ENCODE measurements at places on chromosomes 4 and X. TPM values are rescaled to one million over a fixed set of nuclear protein-coding genes. Genes with fewer than 3 reads are reported as not detected.

Gene GLRA2
- total RNA-seq, result not detected

Gene REELD1
- total RNA-seq, result 1.7 TPM

Gene PLP2
- total RNA-seq, result 124 TPM

Gene GALNTL6
- not detected for total RNA-seq

Gene NONO
- total RNA-seq, result 472 TPM

Gene PRR32
- total RNA-seq, result not detected

Gene MFAP3L
- 1.3 TPM for total RNA-seq

Gene TDO2
- total RNA-seq, result not detected

Gene TMEM175
- 57.7 TPM for total RNA-seq

Gene CCDC110
- 0.34 TPM for total RNA-seq

Gene ANOS1
- not detected for total RNA-seq

Gene ANXA3
- not detected for total RNA-seq

Gene ETDB
- not detected for total RNA-seq

Gene PARM1
- total RNA-seq, result 0.06 TPM

Gene ALB
- total RNA-seq, result 0.63 TPM

Gene TREX2
- total RNA-seq, result 1.1 TPM

Gene SMIM10L2A
- 1.3 TPM for total RNA-seq

Gene DMRTC1
- total RNA-seq, result 0.50 TPM

GRCh38 chrX:153576961-153577360 lies 22.0 kb downstream of the CCNQ start:
- DNase-seq, result no peak

DNA sequence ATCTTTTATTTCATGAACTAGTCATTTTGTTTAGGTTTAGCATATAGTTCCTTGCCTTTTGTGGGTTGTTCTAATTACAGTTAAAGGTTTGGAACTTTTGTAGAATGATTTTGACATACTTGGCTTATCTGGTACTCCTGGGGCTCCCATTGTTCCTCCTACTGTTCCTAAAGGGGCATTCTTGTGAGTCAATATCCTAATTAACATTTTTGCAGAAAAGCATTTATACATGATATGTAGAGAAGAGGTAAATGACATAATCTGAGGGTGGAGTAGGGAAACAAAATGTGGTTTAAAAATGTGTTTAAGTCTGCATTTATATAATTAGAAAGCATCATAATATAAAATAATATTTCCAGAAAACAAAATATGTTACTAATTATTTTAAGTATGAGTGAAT lies 529.2 kb downstream of the FAT4 start:
- DNase-seq, result no peak

- no peak for DNase-seq
These were observed 96.4 kb downstream of the FAM13A start for GRCh38 chr4:88960576-88960975.

DNA sequence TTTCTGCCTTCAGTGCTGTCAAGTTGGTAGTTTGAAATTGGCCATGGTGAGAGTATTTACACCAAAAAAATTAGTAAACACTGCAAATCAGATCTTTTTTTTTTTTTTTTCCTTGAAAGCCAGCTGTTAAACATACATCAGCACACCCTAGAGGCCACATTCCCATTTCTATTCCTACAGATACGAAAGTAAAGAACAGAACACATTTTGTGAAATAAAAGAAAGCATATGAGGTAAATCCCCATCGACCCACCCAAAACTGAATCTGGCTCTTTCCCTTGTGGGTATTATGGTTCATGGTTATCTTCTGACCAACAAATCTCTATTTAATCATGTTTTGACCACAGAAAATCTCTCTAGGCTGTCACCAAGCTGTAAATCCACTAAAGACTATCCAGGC lies 41.8 kb upstream of the AP1AR start:
- DNase-seq, result no peak

DNA sequence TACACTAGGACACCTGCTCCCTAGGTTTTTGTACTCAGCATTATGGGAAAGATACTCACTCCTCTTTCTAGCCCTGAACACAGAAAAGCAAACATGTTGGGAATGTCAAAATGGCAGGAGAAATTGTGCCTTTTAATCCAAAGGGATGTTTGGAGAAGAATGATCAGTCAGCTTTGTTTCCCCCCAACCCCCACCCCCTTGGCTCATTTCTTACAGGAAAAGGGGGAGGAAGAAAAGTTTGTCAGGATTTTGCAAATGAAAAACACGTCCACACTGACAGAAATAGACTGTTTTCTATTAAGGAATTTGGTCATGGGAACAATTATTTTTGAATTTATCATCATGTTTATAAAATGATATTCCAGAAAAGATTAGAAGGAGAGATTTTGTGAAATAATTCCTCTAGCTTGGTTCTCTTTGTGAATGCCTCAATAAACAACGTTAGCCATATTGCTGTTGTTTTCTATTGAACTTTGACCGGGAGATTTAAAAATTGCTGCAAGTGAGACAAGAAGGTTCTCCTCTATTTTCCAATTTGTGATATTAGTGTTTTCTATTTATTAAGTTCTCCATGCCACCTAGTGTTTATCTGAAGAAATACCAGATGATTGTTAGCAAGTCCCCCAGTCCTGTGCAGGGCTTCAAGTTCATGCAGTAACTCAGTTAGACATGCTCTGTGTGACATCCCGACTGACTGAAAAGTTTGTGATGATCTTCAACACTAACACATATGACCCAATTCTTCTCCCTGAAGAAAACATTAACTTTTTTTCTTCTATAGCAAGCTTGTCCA lies 31.3 kb upstream of the TFDP3 start:
- no peak for DNase-seq

DNA sequence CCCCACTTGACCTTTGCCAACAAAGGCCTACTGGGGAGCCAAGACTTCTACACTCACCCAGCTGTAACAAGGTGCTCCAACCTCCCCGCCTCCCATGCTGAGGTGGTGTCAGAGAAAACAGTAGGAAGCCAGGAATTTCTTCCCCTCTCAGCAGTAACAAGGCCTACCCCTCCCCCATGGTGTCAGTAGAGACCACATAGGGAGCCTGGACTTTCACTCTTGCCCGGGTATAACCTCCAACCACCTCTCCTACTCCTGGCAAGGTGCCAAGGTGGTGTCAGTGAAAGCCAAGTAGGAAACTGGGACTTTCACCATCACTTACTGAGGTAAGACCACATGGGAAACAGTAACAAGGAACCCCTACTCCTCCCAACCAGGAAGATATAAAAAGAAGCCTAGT lies 93.1 kb downstream of the SLC16A2 start:
- DNase-seq, result no peak

GRCh38 chr4:174408841-174409552 lies 113.3 kb downstream of the HPGD start:
- no peak for DNase-seq

GRCh38 chr4:19417256-19417655 lies 834.4 kb upstream of the SLIT2 start:
- DNase-seq, result no peak

- no peak for DNase-seq
These were observed 519.9 kb downstream of the INPP4B start for GRCh38 chr4:142326181-142326580.

GRCh38 chr4:127622921-127623796 lies 9.6 kb upstream of the INTU start:
- DNase-seq, result no peak

GRCh38 chr4:100117750-100118149 lies 72.5 kb downstream of the DDIT4L start:
- DNase-seq, result no peak

DNA sequence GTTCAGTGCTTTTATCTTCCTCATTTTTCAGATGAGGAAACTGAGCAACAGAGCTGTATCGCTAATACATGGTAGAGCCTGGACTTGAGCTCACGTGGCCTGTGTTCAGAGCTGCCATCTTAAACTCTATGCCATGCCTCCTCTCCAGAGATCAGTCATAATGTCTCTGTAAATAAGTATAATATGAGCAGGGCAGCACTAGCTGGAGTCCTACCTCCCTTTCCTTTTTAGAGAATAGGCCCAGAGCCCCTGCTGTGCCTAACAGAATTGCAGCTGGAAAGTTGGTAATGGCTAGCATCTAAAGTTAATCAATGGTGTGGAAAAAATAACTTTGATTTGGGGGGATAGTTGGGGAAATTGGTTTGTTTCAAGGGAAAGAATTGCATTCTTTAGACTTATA lies 20.4 kb downstream of the CASP6 start:
- no peak for DNase-seq

GRCh38 chrX:123298026-123298425 lies 113.9 kb downstream of the GRIA3 start:
- DNase-seq, result no peak

GRCh38 chrX:133495464-133496391 lies 80.4 kb upstream of the GPC4 start:
- no peak for DNase-seq

DNA sequence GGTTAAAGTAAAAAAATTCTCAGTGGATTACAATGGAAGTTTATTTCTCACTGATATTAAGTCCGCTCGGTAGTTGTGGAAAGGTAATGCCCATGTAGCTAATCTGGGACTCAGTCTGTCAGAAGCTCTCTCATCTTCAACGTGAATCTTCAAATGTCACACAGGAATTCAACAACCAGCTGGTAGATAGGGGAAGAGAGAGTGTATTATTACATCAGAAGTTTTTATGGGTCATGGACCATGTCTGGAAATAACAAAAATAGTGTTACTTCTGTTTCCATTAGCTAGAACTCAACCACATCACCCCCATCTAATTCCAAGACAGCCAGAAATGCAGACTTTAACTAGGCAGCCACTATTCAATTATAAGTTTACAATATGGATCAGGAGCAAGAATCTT lies 506.1 kb upstream of the HTR2C start:
- no peak for DNase-seq

GRCh38 chr4:166460769-166461550 lies 587.9 kb downstream of the TLL1 start:
- DNase-seq, result no peak

GRCh38 chrX:46589977-46590723 lies 16.6 kb downstream of the CHST7 start:
- DNase-seq, result no peak

- no peak for DNase-seq
These were observed 119.2 kb upstream of the MAB21L2 start for GRCh38 chr4:150462743-150463142.

DNA sequence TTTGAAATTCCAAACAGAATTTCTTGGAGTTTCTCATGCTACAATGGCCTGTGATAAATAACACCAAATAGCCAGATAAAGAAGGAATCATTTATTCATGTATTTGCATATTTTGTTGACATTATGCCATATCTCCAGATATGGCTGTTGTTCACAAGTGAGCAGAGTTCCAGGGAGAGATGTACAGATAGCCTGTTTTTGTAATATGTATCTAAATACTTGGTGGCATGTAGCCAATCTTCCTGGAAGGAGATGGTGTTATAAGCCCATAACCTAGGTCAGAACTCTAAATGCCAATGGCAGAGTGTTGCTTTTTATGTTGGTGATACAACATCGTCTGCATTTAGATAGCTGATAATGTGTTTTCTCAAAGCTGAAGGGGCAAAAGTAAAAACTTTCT lies 292.2 kb downstream of the FBXO8 start:
- no peak for DNase-seq

GRCh38 chr4:149296503-149296902 lies 519.1 kb downstream of the IQCM start:
- no peak for DNase-seq

- DNase-seq, result no peak
These were observed 128.3 kb upstream of the ARMCX2 start for GRCh38 chrX:101787934-101788333.

- DNase-seq, result no peak
These were observed at the start of gene ALAS2 for GRCh38 chrX:55030271-55031205. TSS of gene ALAS2 (minus strand) at chrX:55030977. CDS start at chrX:55026000, 4,977 bp downstream.

Data from CD4-positive, alpha-beta T cell (primary cell).